ENCODE measurements at places on chromosomes 1 and 21. TPM values are rescaled to one million over a fixed set of nuclear protein-coding genes. Genes with fewer than 3 reads are reported as not detected.

DNA sequence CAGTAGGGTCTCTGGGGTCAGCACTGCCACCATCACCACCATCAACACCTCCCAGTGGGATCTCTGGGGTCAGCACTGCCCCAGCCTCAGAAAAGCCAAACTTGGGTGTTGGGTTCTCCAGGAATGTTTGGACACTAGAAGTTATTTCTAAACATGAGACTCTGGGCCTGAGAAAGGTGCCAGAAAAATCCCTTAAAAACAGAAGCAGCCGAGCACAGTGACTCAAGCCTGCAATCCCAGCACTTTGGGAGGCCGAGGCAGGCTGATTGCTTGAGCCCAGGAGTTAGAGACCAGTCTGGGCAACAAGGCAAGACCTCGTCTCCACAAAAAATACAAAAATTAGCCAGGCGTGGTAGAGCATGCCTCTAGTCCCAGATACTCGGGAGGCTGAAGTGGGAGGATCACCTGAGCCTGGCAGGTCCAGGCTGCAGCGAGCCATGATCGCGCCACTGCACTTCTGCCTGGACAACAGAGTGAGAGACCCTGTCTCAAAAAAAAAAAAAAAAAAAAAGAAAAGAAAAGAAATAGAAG is 470 bp downstream of the PTAFR start:
- no peak for DNase-seq

DNA sequence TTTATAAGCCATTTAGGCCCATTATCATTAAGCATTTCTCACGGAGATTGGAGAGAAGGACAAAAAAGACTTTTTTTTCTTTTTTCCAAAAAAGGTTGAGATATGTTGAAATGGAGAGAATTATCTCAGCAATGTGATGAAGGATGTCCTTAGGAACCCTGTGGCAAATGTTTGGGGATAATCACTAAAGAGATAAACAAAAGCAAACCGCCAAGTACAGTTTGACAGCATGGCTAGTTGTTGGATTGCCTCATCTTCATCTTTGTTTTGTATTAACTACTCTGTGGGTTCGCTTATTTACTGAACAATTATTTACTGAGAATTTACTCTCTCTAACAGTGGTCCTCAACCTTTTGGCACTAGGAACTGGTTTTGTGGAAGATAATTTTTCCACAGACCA is 97.4 kb upstream of the HP1BP3 start:
- no peak for DNase-seq

DNA sequence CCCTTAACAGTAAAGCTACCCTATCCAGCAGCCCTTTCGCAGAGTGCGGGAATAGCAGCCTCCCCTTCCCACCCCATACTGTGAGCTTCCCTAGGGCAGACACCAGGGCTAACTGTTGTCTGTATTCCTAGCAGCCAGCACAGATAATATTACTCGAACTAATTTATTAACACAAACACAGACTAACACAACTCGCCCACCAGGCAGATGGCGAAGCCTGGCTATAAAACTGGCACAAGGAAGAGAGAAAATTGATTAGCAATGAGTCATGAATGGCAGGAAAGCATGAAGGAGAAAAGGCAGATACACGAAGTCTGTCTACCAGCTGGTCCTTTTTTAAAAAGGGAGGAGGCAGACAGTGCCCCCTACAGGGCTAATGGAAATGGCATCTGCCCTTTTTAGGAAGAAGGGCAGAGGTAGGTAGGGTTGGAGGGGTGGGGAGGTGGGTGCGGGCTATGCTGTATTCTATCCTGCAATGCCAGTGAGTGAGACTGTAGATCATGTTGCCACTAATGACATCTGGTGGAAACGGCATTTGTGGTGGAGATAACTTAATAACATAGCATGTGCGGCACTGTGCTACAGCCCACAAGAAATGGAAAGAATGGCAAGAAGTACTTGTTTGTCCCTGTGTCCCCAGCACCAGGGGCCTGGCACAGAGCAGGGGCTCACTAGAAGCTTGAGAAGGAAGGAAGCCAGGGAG is 30.6 kb upstream of the CTPS1 start:
- no peak for DNase-seq

- no peak for DNase-seq
These were observed 43.2 kb upstream of the ADGRL2 start for GRCh38 chr1:81757398-81758020.

DNA sequence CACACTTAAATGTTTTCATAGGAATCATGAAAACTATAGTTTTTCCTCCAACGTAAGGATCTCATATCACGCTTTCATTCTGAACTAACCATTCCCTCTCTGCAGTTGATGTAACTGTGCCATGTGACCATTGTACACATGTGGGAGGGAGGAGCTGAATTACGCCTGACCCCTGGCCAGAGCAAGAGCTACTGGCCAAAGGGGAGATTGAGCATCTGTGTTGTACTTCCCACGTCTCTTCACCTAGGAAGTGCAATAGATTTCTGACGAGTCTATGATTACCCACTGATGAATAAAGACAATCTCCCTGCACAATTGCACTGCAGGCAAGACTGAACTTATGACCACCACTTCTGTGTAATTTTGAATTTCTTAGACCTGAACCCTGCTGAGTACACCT is 24.0 kb downstream of the PTPRC start:
- no peak for DNase-seq

GRCh38 chr1:221772117-221772516 is 30.2 kb upstream of the DUSP10 start:
- no peak for DNase-seq

DNA sequence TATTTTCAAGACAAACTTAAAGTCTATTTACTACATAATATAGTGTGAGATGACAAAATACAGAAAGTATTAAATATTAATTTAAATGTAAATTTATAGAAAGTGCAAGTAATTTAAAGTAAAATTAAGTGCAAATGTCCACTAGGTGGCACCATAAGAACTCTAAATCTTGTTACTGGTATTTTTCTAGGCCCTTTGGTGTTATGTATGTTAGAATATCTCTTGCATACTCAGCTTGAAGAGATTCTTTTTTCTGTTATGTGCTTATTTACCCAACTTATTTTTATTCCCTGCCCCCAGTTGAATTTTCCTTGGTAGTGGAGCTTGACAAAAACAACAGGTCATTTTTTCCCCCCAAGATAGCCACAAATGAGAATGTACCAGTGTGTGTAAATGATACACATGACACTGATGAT is 71.5 kb downstream of the RPS6KC1 start:
- no peak for DNase-seq

GRCh38 chr1:93965888-93966287 is 56.7 kb upstream of the GCLM start:
- no peak for DNase-seq

DNA sequence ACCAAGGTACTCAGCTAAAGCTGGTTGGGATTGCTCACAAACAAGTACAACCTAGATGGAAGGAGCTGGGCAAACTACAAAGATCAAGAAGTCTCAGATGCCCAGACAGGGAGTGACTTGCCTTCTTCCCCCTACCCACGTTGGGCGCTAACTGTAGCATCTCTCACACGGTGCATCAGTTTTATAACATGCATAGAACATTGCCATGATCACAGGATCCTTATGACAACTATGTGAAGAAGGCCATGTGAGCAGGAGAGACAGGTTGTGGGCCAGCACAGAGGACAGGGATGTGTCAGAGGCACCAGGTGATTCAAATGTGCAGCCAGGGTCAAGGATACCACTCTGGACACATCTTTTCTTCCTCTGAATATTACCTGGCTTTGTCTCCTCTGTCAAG is 28.3 kb upstream of the CYP4B1 start:
- DNase-seq, result no peak

- no peak for DNase-seq
These were observed 38.5 kb downstream of the HSPG2 start for GRCh38 chr1:21898326-21899200.

GRCh38 chr1:51622455-51622913 is 5.6 kb downstream of the OSBPL9 start:
- peak; percentile 94 for DNase-seq

GRCh38 chr1:240597153-240597745 is 14.7 kb downstream of the GREM2 start:
- no peak for DNase-seq

DNA sequence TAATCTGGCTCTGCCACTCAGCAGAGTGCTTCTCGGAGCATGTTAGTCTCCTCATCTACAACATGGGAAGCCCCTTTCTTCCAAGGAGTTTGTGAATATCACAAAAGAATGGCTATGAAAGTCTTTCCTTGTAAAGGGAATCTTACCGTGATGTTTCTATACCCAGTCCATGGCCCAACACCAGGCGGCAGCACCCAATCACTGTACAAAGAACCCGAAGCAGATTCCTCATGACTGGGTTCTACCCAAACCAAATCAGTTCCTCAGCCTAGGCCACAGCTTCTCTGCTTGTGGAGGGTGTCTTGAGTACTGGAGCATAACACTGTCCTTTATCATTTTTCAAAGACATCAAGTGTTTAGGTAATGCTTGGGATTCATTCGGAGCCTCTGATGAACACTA is 16.6 kb upstream of the SLFNL1 start:
- DNase-seq, result no peak

The LYPLAL1 gene
- 18.9 TPM for total RNA-seq

The SERINC2 gene
- total RNA-seq, result 25.9 TPM

The BSND gene
- not detected for total RNA-seq
